ENCODE measurements at places on chromosomes 3 and 15. TPM values are rescaled to one million over a fixed set of nuclear protein-coding genes. Genes with fewer than 3 reads are reported as not detected.

The PRR20G gene
- total RNA-seq = not detected

- DNase-seq = no peak
Observed at GRCh38 chr3:16200411-16200810, 25.9 kb downstream of the GALNT15 start.

The COLQ gene
- 1.2 TPM for total RNA-seq

GRCh38 chr3:82130046-82130445 is 368.6 kb upstream of the GBE1 start:
- DNase-seq = no peak

- no peak for DNase-seq
Observed at GRCh38 chr15:54289590-54290136, 311.4 kb downstream of the UNC13C start.

The NEK10 gene
- total RNA-seq = 0.65 TPM

DNA sequence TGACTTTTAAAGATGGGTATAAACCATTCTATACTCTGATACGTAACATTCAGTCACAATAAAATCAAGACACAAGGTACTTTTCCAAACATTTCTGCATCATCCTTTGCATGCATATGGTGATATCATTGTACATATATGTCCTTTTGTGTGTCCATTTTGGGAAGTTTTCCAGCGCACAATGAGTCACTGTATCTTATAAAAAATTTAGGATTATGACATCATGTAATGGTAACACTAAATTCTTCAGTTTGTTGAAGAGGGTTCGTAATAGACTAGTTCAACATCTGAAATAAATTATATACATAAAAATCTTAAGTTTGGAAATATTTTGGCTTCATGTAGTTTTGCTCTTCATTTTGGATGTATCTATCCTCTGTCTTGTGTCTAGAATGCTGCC is 480.9 kb downstream of the ROBO1 start:
- no peak for DNase-seq

The TNFAIP8L3 gene
- total RNA-seq = 6.5 TPM

DNA sequence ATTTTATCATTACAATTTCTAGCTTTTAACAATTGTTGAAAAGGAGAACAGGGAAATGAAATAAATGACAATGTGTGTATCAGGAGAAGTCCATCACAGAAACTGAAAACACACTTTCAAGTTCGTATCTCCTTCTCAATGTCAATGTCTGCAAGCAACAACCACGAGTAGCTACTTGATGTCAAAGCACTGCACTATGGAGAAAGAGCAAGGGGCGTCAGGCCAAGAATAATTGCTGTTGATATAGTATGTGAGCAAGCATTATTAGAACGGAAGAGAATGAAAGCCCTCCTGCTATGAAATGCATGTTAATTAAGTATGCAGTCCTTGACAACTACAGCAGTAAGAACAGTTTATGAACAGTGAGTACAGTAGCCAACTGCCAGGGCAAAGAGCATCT is 1250.1 kb downstream of the ZPLD1 start:
- no peak for DNase-seq

DNA sequence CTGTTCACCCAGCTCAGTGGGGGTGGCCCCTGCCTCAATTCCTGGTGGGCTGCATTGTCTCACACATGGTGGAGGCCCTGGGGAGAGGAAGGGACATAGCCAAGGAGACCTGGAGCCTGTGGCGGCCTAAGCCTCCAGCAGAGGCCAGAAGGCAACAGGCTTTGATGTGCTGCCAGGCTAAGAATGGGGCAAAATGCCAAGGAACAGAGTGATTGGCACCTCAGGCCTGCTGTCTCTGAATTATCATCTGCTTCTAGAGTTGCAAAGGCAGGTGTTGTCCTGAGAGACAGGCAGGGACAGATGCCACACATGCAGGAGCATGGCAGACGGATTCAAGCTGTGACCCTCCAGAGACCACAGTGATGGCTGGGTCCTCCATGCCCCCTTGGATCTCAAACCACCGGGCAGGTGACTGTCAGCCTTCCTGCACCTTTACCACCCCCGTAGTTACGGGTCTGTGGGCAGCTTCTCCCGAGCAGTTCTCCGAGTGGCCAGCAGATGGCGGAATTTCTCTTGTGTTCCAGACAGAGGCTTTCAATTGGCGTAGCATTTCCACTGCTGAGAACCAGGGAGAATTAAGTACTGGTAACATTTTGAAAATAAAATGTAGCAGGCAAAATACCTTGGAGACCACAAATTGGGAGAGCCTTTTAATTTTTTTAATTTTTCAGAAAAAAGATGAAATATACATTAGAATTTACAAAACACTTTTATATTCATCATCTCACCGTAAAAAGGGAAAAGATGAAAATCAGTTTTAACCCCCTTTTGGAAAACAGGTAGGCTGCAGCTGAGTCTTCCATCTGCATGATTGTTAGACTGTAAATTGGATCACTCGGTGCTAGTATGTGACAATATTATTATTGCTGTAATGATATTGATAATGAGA is 525.5 kb upstream of the CFAP20DC start:
- DNase-seq = peak; percentile 88

The ACKR4 gene
- total RNA-seq = 3.2 TPM

DNA sequence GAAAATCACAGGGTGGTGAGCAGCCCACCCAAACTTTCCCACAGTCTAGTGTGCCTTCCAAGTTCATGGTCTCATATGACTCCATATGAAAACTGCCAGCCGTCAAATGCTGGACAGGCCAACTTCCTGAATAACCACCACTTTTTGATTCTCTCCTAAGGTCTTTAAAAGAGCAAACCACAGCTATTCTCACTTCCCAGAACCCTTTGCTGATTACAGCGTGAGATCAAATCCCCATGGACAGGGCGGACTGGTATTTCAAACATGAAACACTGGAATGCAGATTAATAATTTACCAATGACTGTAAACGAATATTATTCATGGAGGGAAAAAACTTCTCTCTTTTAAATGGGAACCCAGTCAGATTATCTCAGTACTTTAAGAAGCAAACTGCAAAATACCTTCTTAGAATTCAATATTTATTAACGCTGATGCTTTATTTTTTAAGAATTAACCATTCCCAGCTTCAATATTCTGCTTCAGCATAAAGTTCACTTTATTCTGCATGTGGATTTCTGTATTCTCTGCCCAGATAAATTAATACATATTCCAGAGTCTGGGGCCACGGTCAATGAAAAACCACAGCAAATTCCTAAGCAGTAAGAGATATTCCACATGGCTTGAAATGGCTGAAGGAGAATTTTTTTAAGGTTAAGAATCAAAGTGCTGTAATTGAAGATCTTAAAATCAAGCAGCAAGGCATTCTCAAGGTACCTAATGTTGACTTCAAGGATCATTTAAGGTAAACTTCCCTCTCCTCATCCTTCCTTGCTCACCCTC is 42.9 kb downstream of the MYO1E start:
- no peak for DNase-seq

The SLTM gene
- 111 TPM for total RNA-seq

DNA sequence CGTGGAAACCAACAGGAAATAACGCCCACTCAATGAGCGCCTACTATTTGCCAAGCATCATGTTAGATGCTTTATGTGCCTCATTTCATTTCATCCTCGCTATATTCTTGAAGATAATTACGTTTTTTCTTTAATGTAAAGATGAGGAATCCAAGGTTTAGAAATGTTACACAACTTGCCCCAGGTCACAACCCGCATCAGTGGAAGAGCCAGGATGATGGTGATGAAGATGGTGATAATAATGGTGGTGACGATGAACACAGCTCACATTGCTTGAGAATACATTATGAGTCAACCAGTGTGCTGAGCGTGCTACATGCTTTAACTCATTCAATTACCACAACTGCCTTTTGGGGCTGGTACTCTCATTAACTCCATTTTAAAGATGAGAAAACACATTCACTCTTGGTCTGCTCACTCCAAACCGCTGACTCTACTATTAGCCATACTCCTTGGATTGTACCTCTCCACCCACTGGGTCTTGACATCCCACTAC is 21.5 kb upstream of the MYO1E start:
- no peak for DNase-seq
